ENCODE measurements at places on chromosomes 6 and 20. TPM values are rescaled to one million over a fixed set of nuclear protein-coding genes. Genes with fewer than 3 reads are reported as not detected.

WFDC12 gene
- total RNA-seq = not detected

NKX2-4 gene
- not detected for total RNA-seq

L3MBTL3 gene
- total RNA-seq = 2.8 TPM

FLRT3 gene
- total RNA-seq = 0.22 TPM

GRCh38 chr6:34580707-34581560 is 24.8 kb upstream of the SPDEF start:
- DNase-seq = no peak

DNA sequence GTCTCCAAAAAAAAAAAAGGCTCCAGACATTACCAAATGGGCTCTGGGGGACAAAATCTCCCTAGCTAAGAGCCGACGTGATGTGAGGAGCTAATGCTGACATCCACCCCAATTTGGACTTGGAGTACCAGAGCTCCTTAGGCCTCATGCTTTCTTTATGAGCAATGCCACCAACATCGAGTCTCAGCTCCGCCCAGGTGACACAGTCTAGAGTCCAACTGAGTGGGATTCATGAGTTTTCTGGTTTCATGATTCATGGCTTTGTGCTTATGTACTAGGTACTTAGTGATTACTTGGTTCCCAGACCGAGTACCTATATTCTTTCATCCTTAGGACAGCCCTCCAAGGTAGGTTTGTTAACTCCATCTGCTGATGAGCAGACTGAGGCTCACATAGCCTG is 4.4 kb downstream of the ANKRD60 start:
- no peak for DNase-seq

- DNase-seq = no peak
Measured at GRCh38 chr6:80523010-80523409, 416.5 kb downstream of the BCKDHB start.

DNA sequence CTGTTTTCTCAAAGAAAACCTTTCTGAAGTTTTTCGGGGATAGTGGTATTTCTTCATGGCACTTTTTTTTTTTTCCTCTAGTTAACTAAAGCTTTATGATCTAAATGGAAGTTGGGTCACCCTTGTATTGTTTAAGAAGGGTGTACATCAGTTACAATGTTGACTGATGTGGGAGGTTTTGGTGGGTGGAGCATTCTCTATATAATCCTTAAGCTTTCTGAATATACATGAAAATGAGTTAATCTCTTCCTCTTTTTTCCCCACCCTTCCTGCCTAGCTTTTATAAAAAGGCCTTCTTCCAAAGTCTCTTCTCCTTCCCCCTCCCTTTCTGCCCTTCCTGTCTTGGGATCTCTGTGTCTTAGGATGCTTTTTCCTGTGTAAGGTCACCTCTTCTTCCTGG is 47.2 kb downstream of the DHX35 start:
- DNase-seq = no peak

- no peak for DNase-seq
Measured at GRCh38 chr6:95574811-95575210, 2.5 kb upstream of the MANEA start.

DNA sequence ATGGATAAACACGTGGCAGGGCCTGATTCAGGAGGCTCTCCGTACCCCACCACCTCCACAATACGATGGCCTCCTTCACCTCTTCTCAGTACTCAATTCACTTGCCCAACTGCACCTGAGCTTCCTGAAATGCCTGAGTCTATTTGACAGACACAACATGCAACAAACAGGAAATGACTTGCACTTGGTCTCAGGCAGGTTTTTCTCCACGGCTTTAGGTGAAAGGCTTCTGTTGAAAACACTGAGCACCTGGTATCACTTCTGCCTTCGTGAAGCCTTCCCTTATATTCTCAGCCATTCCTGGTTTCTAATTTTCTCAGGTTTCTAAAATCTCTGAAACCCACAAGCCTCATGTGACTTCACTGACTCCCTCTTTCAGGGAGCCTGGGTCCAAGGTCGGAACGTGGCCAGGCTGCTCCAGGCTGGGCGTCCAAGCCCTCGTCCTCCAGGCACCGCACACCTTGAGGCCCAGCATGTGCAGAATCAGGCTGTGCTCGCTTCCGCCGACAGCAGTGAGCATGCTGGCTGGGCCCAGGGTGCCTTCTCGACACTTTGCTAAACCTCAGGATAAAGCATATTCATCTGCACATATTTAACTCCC is 34.7 kb downstream of the TAF4 start:
- DNase-seq = no peak

- DNase-seq = no peak
Measured at GRCh38 chr20:38523697-38524096, 51.1 kb downstream of the RALGAPB start.

DNA sequence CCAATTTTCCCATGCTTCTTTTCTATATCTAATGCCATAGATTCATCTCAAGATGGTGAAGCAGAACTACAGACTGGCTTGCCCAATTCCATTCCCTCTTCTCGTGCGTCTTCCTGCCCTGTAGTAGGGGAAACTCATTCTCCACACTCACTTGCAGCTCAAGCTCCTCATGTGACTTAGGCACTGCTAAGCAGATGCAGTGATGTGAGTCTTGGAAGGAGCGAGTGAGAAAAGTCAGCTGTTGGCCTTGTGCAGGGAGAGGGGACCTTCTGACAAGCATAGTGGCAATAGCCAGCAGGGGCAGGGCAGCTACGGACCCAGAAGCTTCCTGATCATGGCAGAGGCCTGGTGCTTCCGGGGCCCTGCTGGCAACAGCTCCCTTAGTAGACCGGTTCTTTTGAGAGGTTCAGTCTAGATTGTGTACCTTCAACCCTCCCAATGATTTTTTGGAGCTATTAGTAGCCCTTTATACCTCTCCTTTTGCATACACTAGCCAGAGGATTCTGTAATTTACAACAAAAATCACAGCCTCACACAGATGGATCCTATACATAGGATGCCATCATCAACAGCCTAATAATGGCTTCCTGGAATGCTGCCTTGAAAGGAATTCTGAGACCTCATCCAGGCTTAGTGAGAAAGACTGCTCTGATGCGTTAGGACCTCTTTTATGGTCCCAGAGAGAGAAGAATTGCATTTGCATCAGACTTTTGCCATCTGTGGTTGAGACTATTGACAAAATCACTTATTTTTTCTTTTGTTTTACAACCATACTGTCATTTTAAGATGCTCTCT is 121.5 kb upstream of the RIPOR2 start:
- DNase-seq = no peak

DNA sequence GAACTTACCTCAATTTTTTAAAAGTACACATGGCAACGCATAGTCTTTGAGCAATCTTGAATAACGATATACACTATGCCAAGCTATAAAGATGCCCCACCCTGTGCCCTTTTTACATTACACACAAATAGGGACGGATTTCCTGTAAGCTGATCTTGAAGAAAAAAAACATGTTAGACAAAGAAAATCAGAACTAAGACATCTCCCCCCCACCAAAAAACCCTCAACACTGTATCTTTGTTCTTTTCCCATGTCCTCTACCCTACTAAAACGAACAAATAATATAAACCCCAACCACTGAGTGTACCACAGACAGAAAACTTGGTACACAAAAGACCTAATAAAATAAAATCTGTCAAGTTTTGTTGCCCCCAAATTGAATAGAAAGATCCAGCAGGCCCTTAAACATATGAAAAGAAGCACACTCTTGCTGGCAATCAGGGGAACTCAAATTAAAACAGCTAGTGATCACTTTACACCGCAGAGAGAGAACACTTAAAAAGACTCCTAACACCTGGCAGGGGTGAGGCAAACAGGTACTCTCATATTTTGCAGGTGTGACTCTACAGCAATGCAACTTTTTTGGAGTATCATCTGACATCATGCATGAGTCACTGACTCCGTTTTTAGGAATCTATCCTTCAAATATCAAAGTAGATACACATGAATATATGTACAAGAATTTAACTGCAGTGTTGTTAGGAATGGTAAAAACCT is 29.6 kb downstream of the BACH2 start:
- DNase-seq = no peak

DNA sequence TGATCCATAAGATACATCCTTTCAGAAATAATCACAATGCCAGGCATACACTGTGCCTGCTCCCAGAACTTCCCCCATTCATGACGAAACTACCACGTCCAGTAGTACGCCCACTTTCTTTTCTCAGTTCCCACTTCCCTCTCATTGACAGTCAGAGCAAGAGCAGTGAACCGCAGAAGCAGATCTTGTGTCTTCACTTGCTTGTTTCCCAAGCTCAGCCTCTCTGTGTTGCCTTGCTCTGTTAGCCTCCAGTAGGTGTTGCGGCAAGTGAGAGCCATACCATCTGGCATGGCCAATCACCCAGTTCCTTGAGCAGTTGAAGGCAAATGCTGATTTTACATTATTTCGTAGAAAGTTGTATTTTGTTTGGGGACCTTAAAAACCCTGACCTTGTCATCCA is 11.7 kb downstream of the UST start:
- no peak for DNase-seq

DNA sequence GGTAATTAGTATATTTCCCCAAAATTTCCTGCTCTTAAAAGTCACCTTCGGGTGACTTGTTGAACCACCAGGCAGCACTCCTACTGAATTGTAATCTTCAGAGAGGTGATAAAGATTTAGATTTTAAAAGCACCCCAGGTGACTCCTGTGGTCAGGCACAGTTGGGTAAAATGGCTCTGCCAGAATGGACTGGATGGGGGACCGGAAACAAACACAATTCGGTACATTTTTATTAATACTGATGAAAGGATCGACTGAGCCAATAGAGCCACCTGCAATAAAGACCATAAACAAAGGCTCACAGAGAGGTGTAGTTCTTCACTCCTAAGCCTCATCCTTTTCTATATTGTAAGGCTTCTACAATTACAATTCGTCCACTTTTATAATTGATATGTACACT is 19.6 kb upstream of the FAM83C start:
- no peak for DNase-seq

GRCh38 chr6:158311193-158311592 is 1.1 kb upstream of the TULP4 start:
- no peak for DNase-seq

GRCh38 chr6:98041921-98042320 is 758.9 kb upstream of the MMS22L start:
- no peak for DNase-seq

DNA sequence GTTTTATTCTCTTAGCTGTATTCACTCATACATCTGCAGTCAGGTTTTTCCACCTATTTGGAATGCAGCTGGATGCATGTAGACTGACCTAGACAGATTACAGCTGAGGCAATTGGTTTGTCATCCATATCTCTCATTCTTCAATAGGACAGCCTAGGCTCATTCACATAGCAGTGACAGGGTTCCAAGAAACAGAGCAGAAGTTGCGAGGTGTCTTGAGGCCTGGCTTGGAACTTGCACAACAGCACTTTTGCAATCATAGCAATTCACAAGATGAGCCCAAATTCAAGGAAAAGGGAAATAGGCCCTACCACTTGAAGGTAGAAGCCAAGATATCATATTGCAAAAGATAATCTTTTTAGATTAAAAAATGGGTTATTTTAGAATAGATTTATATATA is 508.9 kb upstream of the JAG1 start:
- DNase-seq = no peak

DNA sequence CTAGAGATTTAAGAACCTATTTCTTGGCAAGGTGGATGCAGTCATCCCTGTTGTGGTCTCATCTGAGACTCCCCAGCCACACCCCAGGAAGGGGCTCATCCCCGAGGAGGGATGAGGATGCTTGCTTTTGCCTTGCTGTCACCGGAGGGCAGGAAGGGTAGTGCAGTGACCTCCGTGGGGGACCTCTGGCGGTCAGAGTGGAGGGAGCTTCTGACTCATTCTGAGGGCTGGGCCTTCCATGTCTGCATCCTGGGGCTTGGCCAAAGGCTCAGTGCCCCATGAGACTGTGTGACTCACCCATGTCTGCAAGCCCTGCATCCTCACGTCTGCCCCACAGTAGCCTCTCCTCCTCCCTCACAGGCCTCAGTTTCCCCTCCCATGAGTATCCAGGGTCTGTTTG is 38.7 kb downstream of the UQCC2 start:
- peak; percentile 93 for DNase-seq

GRCh38 chr20:43186312-43186711 is 3.4 kb downstream of the PTPRT start:
- no peak for DNase-seq

DNA sequence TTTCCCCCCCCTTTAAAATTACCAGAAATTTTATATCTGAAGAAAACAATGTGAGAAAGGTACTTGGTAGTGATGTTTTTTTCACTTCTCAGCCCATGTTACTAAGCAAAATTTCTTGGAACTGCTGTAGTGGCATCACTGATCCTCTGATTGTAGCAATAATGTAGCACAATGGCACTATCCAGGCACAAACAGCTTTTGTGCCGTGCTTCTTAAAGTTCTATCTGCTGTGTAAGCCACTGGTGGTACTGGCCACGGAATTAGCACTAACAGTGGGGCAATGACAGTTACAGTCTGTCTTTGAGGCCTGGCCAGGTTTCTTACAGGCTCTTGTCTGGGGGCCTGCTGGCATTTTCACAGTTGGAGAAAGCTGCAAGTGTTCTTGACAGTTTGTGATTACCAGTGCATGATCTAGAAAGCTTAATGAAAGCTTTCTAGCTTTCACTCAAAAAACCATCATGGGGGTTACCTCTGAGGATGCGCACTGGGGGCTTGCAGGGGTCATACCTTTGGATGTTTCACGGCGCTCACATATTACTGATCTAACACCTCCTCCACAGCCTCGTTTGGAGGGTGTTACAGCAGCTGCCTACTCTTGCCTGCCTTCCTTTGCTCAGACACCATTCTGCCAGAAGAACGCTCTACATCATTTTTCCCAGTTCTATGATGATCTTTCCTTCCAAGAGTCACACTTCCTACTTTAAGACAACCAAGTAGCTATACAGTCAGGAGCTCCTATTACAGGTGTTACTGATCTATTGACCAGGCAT is 58.4 kb upstream of the ARMH2 start:
- no peak for DNase-seq

DNA sequence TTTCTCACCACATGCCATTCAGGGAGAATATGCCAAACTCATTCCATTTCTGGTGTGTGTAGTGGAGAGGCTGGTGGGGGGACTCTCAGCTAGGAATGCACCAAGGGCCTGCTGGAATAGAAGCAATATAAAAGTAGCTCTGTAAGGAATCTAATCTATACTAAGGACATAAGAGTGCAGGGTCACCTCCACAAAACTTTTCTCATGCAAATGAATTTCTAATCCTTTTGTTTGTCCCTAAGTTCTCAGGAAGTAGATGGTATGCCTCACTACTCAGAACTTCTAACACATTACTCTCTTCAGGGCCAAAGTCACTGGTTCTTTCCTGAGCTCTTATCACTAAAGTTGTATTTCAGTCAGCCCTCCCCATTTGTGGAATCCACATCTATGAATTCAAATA is 427.2 kb downstream of the C6orf118 start:
- no peak for DNase-seq

DNA sequence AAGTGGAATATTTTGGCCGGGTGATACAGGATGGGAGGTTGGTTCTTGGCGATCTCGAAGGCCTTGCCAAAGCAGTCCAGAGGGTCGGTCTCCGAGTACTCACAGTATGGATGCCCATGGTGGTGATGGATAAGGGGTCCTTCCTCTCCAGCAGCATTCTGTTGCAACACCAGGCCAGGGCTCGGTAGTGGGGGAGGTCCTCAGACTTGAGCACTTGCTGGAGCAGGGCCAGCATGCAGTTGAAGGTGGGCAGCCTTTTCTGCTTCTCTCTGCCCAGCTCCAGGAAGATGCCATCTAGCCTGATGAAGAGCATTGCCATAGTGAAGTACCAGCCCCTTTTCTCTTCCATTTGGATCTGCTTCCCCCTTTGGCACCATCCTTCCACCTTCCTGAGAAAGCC is 99.4 kb upstream of the MCHR2 start:
- no peak for DNase-seq

Data from cardiac septum (tissue), 1 donor.